ENCODE measurements at places on chromosomes 13 and 19.

DNA sequence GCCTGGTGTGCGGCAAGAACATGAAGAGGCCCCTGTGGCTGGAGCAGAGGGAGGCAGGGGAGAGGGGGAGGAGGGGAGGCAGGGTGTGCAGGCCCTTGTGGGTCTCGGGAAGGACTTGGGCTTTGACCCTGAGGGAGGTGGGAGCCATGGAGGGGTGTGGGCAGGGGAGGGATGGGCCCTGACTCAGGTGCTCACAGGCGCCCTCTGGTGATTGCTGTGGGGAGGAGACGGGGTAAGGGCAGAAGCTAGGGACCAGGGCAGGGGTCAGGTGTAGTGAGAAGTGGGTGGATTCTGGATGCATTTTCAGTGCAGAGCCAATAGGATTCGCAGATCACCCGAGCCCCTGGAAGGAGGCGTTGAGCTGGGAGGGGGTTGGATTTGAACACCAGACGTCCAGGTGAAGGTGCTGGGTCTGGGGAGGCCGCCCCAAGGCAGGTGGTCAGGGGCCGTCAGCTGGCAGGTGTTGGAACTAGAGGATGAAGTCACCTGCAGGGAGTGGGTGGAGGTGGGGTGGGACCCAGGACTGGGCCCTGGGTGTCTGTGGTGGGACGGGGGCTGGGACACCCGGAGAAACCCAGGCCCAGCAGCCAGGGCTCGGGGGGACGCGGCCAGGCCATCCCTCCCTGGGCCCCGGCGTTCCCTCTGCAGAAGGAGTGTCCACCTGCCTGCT is 185.4 kb downstream of the KDM4B start:
- DNase-seq, result peak; percentile 45

DNA sequence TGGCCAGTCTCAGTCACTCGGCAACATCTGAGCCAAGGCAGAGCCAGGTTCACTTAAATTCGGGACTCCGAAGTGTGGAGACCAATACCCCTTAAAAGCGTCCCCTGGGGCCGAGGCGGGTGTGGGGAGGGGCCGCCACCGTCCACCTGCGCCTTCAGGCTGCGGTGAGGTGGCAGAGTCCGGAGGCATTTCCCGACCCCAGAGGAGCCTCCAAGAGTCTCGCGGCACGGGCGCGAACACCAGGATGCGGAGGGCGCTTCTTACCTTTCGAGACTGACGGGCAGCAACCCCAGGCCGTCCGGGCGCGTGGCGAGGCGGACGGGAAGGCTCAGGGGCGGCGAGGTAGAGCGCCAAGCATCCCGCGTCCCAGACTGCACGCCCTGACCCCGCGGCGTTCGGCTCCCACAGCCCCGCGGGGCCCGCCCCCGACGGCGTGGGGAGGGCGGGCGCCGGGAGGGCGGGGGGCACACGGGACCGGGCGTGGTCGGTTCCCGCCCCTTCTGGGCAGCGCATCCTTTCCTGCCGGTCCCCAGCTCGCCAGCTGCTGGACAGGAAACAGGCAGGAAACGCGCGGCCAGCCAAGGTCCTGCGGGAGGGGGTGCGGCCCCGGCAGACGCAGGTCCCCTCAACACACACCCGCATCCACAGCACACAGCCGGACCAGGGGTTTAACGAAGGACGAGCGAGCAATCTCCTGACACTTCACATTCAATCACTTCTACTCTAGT is at the start of gene THSD1:
TSS of gene THSD1 (minus strand) at position 406 of the 728 bp plus-strand sequence. CDS start 3,572 bp downstream, outside the sequence.
- DNase-seq, result peak; percentile 44

GRCh38 chr13:59088716-59089115 is 1075.0 kb downstream of the DIAPH3 start:
- no peak for DNase-seq

DNA sequence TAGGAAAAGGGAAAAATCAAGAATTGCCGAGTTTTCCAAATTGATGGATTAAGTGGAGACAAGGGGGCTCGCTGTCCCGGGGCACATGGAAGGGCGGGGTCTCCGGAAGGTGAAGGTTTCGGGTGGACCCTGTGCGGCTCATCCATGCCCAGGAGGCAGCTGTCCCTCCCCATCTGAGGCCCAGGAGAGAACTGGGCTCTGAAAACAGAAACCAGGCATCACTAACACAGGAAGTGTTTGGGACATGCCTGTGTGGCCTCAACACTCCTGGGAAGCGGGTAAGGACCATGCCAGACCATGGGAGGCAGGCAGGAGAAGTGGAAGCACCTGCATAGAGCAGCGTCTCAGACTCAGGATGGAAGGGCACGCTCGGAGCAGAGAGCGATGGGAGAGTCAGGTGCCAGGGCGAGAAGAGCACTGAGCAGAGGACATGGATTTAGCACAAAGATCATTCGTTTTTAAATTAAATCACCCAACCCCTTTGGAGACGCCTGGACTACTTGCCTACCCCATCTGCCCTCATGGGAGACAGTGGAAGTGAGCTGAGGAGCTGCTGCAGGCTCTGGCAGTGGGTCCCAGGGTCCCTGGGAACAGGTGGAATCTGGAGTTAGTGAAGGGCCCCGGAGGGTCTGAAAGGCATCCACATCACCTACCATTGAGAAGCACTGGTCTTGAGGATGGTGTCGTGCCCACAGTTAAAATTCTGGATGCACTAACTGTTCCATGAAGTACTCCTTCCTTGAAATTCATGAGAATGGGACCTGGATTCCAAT is 183.2 kb upstream of the SOX1 start:
- no peak for DNase-seq

- DNase-seq, result no peak
Measured at GRCh38 chr13:103614761-103615160, 548.5 kb upstream of the SLC10A2 start.

DNA sequence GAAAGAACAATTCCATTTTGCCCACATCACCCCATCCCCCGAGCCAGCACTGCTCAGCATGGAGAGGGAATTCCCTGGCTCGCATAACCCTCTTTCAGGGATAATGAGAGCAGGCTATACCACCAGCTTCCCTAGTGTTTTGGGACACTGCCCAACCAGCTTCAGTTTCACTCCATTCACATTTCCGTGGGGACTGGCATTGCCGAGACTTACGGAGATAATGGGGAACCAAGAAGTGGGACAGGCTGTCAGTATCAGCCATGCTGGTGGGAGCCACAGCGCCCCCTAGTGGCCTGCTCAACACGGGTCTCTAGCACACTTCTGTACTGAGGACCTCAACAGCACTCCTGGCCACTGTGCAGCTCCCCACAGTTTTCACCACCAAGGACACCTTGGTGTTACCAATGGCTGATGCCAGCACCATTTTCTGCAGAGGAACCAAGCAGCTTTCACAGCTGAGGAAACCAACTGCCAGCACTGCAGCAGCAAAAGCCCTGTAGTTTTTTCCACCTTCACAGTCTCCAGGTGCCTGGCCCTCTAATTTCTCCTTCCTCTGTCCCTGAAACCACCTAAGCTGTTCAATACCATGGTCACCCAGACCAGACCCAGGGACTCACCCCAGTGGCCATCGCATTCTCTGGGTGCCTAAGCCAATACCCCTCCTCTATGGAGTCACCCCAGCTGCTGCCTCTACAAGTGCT is 23.7 kb downstream of the SLC6A16 start:
- peak; percentile 77 for DNase-seq

GRCh38 chr19:49999371-50000010 is 25.7 kb downstream of the VRK3 start:
- DNase-seq, result no peak

- DNase-seq, result peak; percentile 37
Measured at GRCh38 chr19:40191836-40192646, 815 bp downstream of the MAP3K10 start.

DNA sequence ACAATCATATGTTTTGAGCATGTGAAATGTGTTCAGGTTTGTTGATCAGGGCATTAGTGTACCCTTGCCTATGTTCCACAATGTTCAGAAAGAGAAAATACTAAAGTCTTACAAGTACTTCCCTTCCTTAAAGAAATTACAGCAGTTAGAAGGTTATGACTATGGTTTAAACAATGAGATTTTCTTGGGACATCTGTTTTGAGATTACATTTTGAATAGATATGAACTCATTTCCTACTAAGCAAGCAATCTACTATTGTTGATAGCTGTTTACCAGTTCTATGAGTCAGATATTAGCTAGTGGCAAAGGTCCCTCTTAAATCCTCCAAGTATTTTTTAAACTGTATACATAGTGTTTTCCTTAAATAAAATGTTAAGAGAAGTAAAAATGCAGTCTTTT is 241.3 kb downstream of the DACH1 start:
- no peak for DNase-seq

DNA sequence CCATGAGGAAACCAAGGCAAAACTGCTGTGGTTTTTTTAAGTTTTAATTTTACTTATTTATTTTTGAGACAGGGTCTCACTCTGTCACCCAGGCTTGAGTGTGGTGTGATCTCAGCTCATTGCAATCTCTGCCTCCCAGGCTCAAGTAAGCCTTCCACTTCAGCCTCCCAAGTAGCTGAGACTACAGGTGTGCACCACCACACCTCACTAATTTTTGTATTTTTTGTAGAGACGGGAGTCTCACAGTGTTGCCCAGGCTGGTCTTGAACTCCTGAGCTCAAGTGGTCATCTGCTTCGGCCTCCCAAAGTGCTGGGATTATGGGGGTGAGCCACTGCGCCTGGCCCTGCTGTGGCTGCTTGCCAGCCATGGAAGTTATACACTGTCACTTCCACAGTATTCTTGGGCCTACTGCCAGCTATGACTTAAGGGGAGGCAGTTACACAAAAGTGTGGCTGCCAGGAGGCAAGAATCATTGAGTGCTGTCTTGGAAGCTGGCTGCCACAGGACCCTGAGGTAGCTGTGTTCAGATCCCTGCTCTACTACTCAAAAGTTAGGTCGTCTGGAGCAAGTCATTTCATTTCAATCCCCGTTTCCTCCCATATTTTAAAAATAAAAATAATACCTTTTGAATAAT is 12.7 kb downstream of the FARP1 start:
- no peak for DNase-seq

DNA sequence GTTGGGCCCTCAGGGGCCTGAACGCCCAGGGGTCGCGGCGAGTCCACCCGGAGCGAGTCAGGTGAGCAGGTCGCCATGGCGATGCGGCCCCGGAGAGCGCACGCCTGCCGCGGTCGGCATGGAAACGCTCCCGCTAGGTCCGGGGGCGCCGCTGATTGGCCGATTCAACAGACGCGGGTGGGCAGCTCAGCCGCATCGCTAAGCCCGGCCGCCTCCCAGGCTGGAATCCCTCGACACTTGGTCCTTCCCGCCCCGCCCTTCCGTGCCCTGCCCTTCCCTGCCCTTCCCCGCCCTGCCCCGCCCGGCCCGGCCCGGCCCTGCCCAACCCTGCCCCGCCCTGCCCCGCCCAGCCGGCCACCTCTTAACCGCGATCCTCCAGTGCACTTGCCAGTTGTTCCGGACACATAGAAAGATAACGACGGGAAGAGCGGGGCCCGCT is at the start of gene CCNA1:
TSS of gene CCNA1 (plus strand) at position 390 of the 439 bp plus-strand sequence. CDS start 562 bp downstream, outside the sequence.
- peak; percentile 83 for DNase-seq

GRCh38 chr19:35320065-35320713 is 8.8 kb upstream of the CD22 start:
- peak; percentile 83 for DNase-seq

DNA sequence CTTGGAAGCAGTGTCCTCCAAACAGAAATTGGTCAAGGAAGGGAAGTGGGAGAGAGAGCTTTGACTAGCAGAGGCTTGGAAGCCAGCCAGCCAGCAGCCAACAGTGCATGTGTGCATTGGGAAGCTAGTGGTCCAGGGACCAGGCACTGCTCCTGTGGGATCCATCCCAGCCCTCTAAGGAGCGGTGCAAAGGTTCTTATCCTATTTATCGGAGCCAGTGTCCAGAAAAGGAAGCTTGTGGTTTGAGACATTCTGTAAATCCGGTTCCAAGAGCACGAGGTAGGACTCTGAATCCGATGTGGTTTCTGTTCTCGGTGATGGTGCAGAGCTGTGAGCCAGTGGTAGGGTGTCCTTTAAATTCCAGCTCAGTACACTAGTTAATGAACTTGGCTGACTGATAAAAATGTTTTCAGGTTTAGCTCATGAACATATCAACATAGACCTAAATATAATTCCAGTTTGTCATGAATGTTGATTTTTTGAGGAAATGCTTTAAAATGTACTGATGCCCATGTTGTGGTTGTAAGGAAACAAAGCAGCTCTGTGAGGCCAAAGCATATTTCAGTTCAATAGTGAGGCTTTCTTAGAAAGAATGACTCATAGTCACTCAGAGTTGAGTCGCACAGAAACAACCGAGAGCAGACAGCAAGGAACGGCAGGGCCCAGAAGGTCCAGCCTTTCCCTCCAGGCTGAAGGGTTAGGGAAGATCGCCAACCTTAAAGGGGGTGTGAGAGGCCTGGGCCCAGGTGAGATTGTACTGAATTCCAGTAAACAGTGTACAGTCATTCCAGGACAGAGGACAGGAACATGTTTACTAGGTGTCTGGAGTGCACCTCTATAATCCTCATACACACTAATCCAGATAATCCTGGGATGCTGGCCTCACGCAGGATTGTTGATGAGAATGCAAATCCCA is 21.5 kb upstream of the GARRE1 start:
- peak; percentile 11 for DNase-seq

GRCh38 chr13:22030321-22030720 is 359.4 kb downstream of the FGF9 start:
- DNase-seq, result no peak

DNA sequence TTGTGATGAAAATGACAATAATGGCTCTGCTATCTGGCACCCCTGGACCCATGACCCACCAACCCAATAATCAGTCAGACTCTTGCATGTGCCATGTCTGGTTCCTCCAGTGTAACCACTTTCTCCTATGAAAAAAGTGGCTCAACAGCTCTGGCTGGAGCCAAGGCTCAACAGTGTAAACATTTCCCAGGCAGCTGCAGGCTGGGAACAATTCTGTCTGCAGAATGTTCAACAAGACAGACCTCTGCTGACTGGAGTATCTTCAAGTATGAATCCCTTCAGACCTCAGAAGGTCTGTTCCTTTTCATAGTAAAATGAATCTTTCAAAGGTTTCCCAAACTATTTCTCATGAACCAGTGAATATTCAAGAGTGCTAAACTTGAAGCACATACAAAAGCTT is 410.1 kb upstream of the HTR2A start:
- no peak for DNase-seq

GRCh38 chr19:45440873-45441654 is 17.3 kb upstream of the ERCC1 start:
- peak; percentile 21 for DNase-seq

DNA sequence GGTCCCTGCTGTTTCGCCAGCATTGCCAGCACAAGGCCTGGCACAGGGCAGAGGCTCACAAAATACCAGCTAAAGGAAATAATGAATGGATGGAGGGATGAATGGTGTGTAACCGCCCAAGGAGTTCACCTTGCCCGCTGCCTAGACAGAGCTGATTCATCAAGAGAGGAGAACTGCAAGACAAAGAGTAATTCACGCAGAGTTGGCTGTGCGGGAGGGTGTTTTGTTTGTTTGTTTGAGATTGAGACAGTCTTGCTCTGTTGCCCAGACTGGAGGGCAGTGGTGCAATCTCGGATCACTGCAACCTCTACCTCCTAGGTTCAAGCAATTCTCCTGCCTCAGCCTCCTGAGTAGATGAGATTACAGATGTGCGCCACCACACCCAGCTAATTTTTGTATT is 3.0 kb downstream of the OPA3 start:
- no peak for DNase-seq
